Activated CD4-positive, alpha-beta T cell treated with anti-CD3 and anti-CD28 coated beads for 24 hours (primary cell): ENCODE measurements at places on chromosomes 13 and 19.

GRCh38 chr13:105007166-105007808 is 1528.2 kb downstream of the EFNB2 start:
- no peak for DNase-seq

DNA sequence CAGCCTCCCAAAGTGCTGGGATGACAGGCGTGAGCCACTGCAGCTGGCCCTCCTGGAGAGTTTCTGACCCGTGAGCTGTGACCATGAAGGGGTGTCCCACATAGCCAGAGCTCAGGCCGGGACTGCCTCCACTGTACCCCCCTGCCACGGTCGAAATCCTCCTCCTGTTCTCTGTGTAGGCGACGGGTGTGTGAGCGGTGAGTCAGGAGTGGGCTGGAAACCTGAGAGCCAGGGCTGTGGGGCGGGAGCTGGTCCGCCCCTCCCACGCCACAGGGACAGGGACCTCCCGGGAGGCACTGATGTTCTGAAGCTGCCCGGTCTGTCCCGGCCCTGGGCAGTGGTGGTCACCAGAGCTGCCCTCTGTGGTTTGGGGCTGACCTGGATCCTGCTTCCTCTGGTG is 3.9 kb downstream of the WDR18 start:
- no peak for DNase-seq

DNA sequence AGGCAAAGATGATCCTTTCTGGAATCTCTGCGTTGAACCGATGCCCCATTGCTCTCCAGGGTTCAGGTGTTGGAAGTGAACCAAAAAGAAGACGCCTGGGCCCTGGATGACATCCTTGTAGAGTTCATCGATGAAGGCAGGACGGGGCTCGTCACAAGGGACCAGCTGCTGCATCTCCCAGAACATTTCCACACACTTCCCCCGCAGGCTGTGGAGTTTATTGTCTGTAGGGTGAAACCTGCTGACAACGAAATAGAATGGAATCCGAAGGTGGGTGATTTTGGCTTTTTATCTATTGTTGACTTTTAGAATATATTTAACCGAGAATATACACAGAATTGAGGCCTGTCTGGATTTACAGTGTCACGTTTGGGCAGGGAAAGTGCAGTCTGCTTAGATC is 58.4 kb downstream of the SLC7A9 start:
- no peak for DNase-seq

- DNase-seq, result no peak
Observed at GRCh38 chr13:93740334-93740733, 513.7 kb downstream of the GPC6 start.

- no peak for DNase-seq
Observed at GRCh38 chr13:20610006-20610405, 43.0 kb downstream of the IFT88 start.

DNA sequence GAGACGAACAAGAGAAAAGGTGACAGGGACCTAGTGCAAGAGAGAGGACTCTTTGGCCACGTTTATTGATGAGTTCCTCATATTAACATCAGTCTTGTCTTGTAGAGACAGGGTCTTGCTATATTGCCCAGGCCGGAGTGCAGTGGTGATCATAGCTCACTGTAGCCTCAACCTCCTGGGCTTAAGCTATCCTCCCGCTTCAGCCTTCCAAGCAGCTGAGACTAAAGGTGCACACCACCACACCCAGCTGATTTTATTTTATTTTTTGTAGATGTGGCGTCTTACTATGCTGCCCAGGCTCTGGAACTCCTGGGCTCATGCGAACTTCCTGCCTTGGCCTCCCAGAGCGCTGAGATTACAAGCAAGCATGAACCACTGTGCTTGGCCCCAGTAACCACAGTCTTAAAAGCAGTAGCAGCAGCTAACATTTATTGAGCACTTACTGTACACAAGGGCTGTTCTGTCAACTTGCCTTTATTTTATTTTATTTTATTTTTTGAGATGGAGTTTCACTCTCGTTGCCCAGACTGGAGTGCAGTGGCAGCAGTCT is 1.1 kb upstream of the SH2D3A start:
- DNase-seq, result no peak

GRCh38 chr13:28425793-28426192 is 69.1 kb downstream of the FLT1 start:
- no peak for DNase-seq

DNA sequence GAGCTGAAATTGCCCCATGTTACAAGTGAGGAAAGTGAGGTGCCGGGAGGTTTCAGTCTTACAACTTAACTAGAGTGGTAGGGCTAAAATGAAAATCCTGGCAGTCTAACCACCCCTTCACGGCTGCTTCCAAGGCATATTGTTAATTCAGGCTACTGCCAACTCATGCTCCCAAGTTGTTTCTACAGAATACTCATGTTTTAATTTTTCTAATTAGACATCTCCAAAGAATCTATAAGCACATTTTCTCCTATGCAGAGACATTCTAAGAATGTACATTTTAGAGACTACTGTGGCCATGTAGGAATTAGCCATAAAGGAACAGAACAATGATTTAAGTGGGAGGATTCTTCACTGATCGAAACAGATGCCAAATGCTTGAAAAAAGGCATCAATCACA is 7.0 kb upstream of the TSC22D1 start:
- no peak for DNase-seq

DNA sequence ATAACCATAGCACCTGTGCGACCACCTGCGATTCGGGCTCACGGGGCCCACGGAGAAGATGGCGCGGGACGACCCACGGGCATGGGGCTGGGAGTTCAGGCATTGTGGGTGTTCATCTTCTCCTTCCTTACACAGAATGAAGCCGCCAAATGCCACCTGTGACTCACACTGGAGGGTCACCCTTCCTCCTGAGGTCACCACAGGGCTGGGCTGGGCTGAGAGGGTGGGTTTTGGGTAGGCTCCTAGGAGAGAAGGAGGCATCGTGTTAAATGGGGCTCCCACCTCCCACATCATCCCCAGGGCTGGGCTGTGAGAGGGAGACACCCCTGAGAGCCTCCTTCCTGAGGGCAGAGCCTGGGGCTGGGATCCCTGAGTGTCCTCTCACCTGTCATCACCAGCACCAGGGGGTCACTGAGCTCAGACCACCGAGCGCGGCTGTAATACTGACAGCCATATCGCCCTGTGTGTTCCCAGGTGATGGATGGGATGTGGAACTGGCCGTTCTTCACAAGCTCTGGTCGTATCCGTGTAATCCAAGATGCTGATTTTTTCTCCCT is 1.4 kb downstream of the LILRB2 start:
- DNase-seq, result no peak

DNA sequence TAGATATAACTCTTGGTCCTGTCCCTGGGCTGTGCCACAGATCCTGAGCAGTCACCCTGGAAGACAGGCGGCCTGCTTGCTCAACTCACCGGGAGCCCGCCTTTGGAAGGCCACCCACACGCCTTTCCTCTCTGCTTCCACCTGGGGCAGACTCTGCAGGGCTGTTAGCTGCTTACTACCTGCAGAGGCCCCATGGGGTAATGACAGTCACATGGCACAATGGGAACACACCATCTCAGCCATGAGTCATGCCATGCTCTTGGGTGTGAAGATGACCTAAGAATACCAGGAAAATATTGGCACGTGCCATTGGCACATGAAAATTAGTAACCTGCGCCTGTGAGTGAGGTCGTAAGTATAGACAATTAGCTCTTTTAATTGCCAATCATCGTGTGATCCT is 108.6 kb downstream of the COL4A2 start:
- DNase-seq, result no peak

- no peak for DNase-seq
Observed at GRCh38 chr19:28864577-28865042, 348.3 kb downstream of the UQCRFS1 start.

- DNase-seq, result no peak
Observed at GRCh38 chr13:46908501-46908900, 11.6 kb upstream of the HTR2A start.

DNA sequence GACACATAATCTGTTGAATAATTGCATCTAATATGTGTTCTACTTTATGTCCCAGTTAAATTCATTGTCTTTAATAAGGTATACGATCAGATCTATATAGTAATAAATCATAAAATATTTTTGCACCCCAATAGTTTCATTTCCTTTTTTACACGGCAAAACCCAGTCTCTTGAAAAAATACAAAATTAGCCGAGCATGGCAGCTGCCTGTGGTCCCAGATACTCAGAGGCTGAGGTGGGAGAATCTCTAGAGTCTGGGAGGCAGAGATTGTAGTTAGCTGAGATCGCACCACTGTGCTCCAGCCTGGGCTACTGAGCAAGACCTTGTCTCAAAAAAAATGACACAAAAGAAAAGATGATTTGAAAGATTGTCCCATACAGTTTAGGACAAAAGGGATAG is 52.3 kb upstream of the PARP4 start:
- no peak for DNase-seq

DNA sequence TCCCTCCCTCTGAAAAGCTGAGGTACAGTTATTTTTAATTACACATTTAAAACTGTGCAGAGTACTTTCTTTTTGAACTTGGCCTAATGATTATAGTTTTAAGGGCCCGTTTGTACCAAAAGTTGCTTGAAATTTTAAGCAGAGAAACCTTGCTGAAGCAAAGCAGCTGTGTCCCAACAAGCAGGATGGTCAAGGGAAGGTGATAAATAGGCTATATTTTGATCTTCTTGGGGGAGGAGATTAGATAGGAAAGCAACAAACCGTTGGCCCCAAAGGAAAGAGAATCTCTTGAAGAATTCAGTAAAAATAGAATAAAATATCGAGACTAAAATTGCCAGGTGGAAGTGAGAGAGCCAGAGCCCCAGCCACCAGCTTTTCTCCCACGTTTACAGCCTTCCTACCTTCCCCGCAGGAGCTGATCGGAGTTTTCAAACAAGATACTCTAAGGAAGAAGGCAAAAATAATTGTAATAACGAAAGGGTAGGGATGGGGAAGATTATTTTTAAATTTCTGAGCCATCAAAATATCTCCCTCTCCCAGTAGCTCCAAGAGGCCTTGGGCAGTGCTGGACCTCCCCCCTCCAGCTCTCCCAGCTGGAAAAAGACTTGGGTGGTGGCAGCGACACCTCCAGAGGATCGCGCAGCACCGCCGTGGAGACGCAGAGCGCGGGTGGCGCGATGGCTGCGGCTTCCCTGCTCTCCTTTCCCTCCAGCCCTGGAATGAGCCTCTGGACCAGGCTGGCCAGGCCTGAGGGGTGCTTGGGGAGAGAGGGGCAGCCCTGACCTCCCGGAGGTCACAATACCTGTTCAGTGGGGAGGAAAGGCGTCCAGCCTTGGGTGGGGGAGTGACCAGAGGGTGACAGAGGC is 5.8 kb downstream of the ZIC2 start:
- DNase-seq, result no peak

- DNase-seq, result no peak
Observed at GRCh38 chr13:30846311-30846710, 59.8 kb upstream of the MEDAG start.

DNA sequence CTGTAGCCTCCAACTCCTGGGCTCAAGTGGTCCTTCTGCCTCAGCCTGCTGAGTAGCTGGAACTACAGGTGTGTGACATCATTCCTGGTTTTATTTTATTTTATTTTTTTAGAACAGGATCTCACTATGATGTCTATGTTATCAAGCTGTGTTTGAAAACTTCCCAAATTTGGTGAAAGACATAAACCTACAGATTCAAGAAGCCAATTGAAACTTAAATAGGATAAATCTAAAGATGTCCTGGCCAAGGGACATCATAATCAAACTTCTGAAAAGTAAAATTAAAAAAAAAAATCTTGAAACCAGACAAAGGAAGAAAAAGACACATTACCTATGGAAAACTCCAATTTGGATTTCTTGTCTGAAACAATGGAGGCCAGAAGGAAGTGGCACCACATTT is 23.1 kb upstream of the PDX1 start:
- DNase-seq, result no peak

DNA sequence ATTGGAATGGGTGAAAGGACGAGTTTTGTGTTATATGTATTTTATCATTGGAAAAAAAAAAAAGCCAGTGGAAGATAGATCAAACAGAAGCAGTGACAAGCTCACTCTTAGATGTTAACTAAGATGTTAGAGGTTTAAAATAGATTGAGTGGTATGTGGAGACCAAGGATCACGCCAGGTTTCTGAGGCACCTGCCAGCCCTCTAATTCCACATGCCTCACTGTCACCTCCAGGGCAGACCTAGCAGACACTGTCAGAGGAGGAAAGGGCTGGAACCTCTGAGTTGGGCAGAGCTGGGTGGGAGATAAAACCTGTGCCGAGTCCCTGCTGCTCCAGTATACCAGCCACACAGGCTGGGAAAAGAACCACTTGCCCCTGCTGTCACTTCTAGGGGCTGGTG is 57.5 kb upstream of the SIAH3 start:
- DNase-seq, result no peak

- no peak for DNase-seq
Observed at GRCh38 chr13:94825507-94825906, 113.2 kb upstream of the SOX21 start.

DNA sequence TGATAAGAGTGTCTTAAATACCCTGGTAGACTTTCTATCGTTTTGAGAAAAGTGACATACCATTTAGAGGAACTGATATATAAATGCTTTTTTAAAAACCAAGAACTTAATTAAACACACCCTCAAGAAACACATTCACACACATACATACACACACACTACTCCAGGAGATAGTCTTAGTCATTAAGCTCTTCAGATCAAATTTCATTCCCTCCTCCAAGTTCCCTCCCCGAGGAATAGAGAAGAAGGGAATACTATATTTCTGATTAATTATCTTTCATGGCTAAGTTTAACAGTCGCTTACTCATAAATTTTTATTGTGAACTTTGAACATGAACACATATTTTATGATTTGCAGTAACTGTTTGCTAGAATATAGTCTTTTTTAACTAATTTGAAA is 1109.5 kb downstream of the SLITRK1 start:
- no peak for DNase-seq

DNA sequence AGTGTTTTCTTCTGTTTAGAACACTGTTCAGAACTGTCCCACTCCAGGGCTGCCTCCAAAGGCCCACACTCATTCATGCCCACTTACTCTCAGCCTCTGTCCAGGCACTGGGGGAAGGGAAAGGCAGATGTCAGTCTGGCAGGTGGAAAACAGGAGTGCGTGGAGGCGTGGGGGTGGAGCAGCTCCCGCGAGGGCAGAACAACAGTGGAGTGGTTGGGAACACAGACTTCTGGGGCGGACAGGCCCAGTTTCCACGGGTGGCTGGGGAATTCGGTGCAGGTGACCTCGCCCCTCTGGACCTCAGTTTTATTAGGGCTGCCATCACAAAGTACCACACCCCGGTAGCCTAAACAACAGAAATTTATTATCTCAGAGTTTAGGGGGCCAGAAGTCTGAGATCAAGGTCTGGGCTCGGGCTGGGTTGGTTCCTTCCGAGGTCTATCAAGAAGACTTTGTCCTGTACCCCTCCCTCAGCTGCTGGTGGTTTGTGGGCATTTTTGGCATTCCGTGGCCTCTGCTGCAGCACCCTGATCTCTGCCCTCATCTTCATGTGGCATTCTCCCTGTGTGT is 59.7 kb downstream of the SIPA1L3 start:
- DNase-seq, result no peak

GRCh38 chr19:11069561-11069960 is 19.7 kb upstream of the LDLR start:
- no peak for DNase-seq
